ENCODE measurements at places on chromosomes 13 and 19.

DNA sequence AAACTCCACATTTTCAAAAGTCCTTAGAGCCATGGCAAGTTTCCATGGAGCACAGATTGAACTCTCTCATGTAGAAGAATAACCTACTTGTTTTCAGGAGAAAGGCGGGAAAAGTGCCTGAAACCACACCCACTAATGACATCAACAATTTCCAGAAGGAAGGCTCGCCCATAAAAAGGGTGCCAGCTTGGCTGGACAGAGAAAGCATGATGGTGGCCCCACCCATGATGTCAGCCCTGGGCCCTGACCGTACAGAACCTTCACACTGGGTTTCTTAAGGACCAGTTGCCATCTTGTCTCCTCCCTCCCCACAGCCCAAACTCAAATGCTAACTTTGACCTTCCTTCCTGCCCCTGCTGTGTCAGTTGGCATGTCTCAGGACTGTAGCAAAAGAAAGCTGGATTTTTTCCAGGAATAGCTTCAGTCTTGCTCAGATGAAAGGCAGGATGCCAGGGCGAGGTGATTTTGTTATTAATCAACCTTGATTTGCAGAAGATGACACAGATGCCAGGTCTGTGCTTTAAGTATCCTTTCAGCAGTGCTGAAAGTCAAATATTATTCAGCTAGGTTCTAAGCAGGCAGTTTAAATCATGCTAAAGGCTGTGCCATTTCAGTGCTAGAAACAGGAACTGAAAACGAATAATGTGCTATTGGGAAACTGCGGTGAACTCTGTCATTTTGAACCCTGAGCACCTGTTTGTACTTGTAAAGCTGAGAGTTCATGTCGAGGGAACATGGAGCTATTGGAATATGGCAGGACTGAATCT, 89.5 kb upstream of the RFC3 start:
- no peak for DNase-seq

DNA sequence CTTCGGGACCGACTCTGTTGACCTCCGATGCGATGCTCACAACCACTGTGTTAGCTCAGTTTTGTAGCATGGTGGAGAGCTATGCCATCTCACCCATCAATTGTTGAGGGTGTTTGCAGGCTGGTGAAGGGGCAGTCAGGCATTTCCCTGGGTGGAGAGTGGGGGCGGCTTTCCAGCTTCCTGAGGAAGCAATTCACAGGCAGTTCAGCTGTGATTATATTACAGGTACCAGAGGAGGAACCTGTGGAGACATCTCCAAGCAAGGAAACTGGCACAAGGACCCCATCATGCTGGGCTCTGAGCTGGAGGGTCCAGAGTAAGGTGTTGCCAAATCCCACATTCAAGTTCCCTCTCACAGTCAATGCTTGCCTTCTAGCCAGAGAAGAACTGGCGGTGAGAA, 166.0 kb upstream of the ZNF536 start:
- no peak for DNase-seq

DNA sequence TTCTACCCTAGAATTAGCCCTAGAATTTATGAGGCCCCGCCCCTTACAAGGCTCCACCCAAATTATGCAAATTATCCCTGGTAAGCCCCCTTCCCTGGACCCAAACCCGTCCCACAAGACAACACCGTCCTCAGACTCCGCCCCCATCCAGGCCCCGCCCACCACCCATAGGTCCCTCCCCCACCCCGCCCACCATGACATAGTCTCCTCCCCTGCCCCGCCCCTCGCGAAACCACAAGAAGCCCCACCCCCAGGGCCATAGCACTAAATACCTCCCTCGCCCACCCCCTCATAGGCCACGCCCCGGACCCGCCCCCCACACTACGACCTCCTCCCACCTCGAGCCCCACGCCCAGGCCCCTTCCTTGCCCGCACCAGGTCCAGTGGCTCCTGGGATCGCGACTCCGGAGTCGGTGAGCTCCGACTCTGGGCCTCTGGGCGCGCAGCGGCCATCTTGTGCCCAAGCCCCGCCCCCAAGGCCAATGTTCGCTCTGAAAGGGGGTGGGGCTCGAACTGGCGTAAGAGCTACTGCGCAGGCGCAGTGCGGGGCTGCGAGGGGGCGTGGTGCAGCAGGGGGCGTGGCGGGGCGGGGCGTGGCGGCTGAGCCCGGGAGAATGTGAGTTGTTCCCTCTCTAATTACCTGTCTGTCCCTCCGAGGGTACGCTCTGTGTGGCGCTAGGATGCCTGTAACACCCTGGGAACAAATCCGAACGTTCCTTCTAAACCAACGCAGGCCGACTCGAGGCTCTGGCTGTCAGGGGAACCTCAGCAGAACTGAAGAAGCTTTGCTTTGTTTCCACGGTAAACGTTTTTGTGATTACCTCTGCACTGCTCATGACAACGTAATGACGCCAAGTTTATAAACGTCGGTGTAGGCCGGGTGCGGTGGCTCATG, at the start of gene ZNF784:
TSS of gene ZNF784 (minus strand) at position 458 of the 895 bp plus-strand sequence. CDS start at position 453, 5 bp downstream.
- peak; percentile 88 for DNase-seq

GRCh38 chr19:1533510-1534150, 9.8 kb downstream of the PLK5 start:
- no peak for DNase-seq

GRCh38 chr19:13208672-13209483, 58.7 kb downstream of the IER2 start:
- no peak for DNase-seq

DNA sequence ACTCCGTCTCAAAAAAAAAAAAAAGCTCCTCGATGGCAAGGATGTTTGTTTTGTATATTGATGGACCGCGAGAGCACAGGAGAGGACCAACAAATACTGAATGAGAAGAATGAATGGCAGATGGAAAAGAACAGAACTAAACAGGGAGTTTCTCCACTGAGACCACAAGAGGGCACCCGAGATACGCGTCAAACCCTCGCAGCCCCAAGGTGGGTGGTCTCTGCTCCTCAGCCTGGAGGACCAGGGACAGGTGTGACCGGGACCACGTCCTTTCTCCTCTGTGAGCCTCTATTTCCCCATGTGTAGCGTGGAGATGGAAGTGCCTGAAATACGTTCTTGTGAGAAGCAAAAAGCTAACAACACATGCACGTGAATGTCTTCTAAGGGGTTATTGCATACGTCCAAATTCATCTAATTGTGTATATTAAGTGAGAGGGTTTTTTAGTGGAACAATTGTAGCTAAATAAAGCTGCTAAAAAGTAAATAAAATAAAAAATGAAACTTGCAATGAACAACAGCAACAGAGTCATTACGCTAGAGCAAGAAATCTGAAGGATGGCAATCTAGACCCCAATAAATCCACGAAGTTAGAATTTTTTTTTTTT, 8.3 kb upstream of the CDC42EP5 start:
- no peak for DNase-seq

- DNase-seq, result no peak
These were observed 25.1 kb downstream of the MAN2B1 start for GRCh38 chr19:12641456-12641855.

GRCh38 chr13:82713687-82714405, 1168.4 kb downstream of the SLITRK1 start:
- DNase-seq, result no peak

GRCh38 chr13:49627831-49628652, at the start of gene ARL11:
Gene ARL11 (plus strand): TSS chr13:49628507. CDS start chr13:49630448, 1,941 bp downstream.
- DNase-seq, result peak; percentile 20

DNA sequence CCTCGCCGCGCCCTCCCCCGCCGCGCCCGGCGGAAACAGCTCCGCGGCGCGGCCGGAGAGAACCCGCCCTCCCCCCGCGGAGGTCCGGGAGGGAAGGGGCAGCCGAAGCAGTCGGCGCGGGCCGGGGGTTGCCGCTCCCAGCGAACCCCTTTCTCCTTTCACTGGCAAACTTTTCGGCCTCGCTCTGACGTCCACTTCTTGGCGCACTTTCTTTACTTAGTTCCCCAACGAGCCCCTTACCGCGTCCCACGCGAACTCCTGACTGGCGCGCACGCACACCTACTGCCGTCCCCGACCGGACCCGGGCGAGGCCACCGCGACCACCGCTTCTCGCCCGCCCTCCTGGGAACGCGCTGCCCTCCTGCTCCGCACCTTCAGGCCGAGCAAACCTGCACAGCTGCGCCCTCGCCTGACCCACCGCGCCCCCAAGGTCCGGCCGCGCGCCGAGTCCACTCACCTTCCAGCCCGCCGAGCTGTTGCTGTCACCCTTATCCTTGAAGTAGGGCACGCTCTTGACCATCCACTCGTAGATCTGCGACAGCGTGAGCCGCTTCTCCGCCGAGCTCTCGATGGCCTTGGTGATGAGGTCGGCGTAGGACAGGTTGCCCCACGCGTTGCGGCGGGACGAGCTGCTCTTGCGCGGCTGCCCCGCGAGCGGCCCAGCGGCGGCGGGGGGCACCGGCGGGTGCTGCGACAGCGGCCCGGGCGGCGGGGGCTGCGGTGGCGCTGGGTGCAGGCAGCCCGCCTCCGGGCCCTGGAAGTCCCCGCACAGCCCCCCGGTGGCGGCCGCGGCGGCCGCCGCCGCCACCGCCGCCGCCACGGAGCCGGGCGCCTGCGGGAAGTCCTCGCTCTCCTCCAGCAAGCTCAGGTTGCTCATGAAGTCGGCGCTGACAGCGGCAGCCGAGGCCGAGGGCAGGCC, 1.1 kb downstream of the FOXO1 start:
- DNase-seq, result no peak

DNA sequence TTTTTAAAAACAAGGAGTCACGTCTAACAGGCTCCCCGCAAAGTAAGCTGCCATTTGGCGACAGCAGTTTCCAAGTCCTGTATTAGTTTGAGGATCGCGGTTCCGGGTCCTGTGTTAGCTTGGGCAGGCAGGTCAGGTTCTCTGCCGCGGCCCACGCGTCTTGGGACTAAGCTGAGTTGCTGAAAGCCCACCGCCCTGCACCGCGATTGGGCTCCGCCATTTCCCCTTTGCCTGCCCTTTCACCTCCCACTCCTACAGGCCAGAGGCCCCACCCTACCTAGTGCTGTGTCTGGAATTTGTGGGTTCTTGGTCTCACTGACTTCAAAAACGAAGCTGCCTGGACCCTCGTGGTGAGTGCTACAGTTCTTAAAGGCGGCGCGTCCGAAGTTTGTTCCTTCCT, 6.8 kb downstream of the PARP4 start:
- DNase-seq, result no peak

GRCh38 chr13:109412283-109412901, 374.0 kb downstream of the IRS2 start:
- no peak for DNase-seq

Data from stimulated activated CD4-positive, alpha-beta T cell treated with anti-CD3 and anti-CD28 coated beads, Interleukin-1b, Interleukin-23, amount 100 ng/mL, for 1 hour (primary cell).